ENCODE measurements at places on chromosomes 13 and 19.

GRCh38 chr13:99655351-99656091 is 154.2 kb downstream of the TM9SF2 start:
- no peak for DNase-seq

GRCh38 chr13:19158526-19159174 is 23.0 kb downstream of the TUBA3C start:
- no peak for DNase-seq

GRCh38 chr13:81498969-81499368 is 1158.0 kb upstream of the SPRY2 start:
- DNase-seq, result no peak

- DNase-seq, result no peak
These were observed 584.2 kb upstream of the SLITRK1 start for GRCh38 chr13:84466461-84466860.

DNA sequence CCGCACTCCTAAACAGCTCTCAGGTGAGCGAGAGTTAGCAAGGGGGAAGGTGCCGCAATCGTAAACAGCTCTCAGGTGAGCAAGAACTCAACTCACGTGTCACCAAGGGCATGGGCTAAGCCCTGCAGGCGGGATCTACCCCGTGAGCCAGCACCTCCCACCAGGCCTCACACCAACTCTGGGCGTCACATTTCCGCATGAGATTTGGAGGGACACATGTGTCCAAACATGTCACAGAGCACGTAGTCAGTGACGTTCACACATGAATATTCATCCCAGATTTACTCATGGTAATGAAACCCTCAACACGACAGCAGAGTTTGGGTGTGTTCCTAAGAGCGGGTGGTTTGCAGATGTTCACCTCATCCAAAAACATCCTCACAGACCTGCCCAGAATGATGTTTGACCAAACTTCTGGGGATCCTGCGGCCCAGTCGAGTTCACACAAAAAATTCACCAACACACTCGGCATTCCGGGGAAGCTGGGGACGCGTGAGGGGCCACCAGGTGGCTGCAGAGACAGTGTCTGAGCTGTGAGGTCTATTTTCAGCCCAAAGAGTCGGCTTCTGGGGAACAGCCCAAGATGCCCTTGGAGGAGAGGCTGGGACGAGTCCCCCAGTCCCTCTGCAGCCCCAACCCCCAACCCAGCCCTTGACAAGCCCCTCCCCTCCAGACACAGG is 19.6 kb downstream of the C2CD4C start:
- no peak for DNase-seq

DNA sequence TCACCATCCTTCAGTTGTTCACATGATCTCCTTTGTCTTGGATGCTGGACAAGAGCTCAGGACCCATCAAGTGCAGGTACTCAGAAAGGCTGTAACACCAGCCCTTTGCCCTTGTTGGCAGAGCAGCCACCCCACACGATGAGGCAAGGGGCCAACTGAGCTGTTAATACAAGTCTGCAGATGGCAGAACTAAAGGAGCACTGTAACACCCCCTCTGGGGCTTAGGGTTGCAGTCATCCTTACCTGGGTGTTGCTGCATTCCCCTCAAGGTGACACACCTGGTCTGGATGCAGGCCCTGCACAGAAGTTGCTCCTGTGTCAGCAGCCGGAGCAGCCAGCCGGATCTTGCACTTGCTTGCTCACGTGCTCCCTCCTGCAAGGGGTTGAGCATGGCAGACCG is 52.0 kb downstream of the STARD13 start:
- DNase-seq, result no peak

DNA sequence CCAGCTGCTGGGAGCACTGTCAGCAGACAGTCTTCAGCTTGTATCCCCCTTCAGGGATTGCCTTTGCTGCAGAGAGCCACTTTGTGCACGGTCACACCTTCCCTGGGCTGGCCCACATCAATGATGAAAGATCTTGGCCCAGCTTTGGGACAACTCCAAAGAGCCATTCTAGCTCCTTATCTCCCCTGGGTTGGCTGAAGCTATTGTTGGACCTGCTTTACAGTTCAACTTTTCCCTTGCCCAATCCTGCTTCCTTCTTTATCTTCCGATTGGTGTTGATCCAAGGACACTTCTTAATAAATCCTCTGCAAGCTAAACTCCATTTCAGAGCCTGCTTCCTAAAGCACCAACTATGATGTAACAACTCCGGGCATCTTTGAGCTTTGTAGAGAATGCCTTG is 466.4 kb downstream of the KLF12 start:
- no peak for DNase-seq

- DNase-seq, result no peak
These were observed 96.5 kb downstream of the PDS5B start for GRCh38 chr13:32682740-32683139.

DNA sequence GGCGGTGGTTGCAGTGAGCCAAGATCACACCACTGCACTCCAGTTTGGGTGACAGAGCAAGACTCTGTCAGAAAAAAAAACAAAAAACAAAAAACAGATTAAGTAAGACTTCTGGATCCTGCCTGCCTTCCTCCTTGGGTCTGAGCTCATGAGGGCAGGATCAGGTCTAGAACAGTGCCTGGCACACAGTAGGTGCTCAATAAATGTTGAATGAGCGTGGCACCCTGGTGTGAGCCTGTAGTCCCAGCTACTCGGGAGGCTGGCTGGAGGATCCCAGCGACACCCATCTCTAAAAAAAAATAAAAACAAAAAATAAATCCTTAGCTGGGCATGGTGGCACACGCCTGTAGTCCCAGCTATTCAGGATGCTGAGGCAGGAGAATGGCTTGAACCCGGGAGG is 2.8 kb upstream of the CDC37 start:
- no peak for DNase-seq

DNA sequence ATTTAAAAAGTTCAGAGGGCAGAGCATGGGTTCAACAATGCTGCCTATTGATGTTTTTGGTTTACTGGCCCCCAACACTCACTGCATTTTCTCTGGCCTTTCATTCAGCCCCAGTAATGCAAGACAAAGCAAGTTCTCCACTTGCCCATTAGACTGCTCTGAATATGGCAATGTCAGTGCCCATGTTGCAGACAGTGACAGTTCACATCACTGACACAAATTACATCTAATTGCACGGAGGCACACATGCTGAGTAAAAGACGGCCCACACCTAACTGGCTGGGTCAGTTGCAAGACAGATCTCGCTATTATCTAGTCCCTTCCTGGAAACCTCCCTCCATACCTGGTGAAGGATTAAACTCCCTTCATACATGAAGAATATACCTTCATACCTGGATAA is 54.0 kb downstream of the ENOX1 start:
- no peak for DNase-seq

DNA sequence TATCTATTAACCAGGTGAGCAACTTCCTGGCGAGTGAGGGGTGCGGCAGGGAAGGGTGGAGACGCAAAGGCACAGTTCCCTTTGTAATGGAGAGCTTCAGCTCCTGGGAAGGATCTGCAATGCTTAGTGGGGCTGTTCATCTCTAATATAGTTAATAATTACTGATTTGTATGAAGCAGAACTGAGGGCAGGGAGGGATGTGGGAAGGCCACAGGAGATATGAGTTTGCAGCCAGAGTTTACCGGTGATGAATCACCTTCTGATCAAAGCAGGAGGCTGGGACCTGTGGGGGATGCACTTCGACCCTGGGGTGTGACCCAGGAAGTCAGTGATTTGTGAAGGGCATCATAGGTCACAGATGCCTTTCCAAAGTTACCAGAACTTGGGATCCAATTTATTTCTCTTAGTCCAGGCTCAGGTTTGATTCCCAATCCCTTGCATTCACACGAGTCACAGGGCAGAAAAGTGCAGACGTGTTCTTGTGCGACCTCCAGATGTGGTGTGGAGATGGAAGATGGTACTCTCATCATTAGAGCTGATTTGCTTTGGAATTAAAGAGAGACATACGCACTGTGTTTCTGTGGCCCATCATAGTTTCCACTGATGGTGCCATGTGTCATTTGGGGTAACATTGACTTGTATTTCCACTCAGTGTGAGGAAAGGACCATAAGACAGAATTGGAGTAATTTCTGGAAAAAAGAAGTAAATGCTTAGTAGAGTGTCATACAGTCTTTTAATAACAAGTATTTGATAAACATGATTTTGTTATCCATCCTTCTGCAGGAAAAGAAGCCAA is 55.0 kb downstream of the LRCH1 start:
- DNase-seq, result no peak

- no peak for DNase-seq
These were observed 5.1 kb upstream of the EPS8L1 start for GRCh38 chr19:55070466-55071128.

GRCh38 chr13:108352599-108352998 is 83.1 kb downstream of the TNFSF13B start:
- no peak for DNase-seq

- no peak for DNase-seq
These were observed 604 bp downstream of the THSD1 start for GRCh38 chr13:52405369-52405766.

GRCh38 chr19:58569943-58570670 is 3.0 kb downstream of the MZF1 start:
- no peak for DNase-seq

DNA sequence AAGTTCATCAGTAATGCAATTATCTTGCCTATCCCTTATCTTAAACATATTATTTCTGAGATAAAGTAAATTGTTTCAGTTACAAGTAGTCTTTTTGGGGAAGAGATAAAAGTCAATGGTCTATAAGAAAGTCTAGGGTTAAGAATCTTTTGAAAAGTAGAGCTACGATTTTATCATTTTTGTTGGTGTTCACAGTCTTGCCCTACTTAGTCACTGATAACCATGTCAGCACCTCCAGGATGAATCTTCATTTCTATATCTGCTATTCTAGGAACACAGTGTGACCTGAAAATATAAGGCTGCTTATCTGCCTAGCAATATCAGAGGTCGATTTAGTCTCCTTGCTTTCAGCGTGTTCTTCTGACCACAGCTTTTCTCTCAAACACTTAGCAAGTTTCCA is 1676.5 kb upstream of the PRR20A start:
- no peak for DNase-seq

DNA sequence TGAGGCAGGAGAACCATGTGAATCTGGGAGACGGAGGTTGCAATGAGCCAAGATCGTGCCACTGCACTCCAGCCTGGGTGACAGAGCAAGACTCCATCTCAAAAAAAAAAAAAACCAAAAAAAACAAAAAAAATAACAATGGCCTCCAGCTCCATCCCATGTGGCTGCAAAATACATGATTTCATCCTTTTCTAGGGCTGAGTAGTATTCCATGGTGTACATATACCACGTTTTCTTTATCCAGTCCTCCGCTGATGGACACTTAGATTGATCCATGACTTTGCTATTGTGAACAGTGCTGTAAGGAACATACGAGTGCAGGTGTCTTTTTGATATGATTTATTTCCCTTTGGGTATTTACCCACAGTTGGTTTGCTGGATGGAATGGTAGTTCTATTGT is 20.9 kb upstream of the LSM14A start:
- DNase-seq, result no peak

- no peak for DNase-seq
These were observed 14.0 kb downstream of the LRRC4B start for GRCh38 chr19:50554212-50554611.

DNA sequence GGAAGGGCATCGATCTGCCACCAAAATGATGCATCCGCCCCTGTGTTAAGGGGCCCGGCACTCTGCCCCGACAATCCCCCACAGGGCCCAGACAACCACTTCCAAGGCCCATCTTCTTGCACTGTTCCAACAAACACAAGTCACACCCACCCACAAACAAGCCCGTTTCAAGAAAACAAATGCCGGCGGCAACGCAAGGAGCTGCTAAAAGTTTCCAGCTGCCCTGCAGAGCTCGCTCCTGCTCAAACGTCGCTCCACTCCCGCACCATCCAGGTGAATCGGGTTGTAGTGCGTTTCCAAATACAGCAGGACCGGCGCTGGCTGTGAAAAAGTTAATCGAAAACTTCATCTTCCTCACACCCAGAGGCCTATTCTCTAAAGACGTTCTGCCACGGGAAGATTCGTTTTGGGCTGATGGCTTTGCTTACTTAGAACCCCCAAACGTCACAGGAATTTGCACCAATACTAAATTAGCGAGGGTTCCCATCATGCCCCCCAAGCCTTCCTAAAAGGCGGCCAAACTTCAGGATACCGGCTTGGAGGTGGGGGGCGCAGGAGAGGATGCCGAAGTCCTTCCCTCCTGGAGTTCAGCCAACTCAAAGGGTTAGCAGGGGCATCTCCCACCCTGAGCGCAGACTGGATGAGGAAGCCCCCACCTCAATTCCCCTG is 107.4 kb upstream of the DOCK9 start:
- DNase-seq, result peak; percentile 35

- DNase-seq, result no peak
These were observed 468 bp downstream of the S1PR5 start for GRCh38 chr19:10516671-10517286.

GRCh38 chr13:20673715-20674114 is 29.8 kb upstream of the IL17D start:
- DNase-seq, result no peak

- no peak for DNase-seq
These were observed 28.2 kb downstream of the VSTM1 start for GRCh38 chr19:54035215-54036178.

DNA sequence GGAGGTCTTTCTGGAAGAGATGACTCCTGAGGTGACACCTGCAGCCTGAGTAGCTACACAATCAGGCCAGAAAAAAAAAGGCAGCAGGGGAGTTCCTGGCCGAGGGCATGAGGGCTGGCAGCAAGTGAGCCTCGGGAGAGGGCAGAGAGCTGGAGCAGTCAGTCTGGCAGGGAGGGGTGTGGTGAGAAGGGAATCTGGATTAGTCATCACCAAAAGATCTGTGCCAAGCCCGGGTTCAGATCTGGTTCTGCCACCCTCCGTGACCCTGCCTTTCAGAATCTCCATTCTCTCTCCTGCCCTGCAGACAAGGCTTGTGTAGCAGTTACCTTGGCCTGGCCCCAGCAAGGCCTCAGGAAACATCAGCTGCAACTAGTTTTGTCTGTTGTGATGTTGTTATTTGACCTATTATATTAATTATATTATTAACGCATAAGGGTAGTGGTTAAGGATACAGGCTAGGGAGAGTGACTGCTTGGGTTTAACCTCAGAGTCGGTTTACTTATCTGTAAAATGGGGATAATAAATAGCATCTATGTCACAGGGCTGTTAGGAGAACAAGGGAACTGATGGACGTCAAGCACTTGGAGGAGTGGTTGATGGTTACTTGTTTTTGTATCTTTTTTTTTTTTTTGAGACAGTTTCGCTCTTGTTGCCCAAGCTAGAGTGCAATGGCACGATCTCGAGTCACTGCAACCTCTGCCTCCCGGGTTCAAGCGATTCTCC is 2.7 kb upstream of the CAPNS1 start:
- DNase-seq, result no peak
